Activated CD4-positive, alpha-beta T cell treated with anti-CD3 and anti-CD28 coated beads, Interleukin-2, amount 10 ng/mL, durations not matched to agents 7 days and 5 days (primary cell): ENCODE measurements at places on chromosomes 5 and 9.

GRCh38 chr9:7209016-7209715 is 451.4 kb downstream of the KDM4C start:
- no peak for DNase-seq

- no peak for DNase-seq
Observed at GRCh38 chr5:122805481-122805880, 30.6 kb downstream of the SNX2 start.

DNA sequence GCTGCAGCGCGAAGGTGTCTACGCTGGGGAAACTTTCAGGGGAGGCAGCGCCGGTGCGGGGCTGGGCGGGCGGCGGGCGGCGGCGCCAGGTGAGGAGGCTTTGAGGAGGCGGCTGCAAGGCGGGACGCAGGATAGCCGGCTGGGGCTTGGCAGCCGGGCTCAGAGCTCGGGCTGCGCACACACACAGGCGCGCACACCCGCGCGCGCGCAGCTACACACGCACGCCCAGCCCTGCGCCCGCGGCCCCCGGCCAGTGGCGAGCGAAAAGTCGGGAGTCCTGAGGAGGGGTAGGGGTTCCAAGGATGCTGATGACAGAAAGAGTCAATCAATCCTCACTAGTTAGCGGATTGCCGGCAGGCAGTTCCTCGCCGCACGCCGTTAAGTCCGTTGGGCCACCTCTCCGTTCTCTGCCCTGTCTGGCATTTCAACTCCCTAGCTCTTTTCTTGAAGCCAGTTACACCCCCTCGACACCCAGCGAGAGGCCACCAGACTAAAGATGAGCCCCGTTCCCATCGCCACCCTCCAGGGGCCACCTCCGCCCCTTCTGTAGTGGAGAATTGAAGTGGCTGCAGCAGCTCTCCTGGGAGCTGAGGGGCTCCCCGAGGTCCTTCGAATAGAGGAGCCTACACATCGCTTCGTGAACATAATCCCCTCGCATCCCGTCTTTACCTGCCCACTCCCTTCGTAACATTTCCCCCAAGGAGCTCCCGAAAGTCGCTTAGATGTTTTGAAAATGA is 1640.3 kb upstream of the C9orf72 start:
- no peak for DNase-seq

GRCh38 chr9:132150256-132150655 is 11.6 kb upstream of the NTNG2 start:
- DNase-seq = no peak

GRCh38 chr5:150618163-150618562 is 22.3 kb upstream of the SYNPO start:
- no peak for DNase-seq

DNA sequence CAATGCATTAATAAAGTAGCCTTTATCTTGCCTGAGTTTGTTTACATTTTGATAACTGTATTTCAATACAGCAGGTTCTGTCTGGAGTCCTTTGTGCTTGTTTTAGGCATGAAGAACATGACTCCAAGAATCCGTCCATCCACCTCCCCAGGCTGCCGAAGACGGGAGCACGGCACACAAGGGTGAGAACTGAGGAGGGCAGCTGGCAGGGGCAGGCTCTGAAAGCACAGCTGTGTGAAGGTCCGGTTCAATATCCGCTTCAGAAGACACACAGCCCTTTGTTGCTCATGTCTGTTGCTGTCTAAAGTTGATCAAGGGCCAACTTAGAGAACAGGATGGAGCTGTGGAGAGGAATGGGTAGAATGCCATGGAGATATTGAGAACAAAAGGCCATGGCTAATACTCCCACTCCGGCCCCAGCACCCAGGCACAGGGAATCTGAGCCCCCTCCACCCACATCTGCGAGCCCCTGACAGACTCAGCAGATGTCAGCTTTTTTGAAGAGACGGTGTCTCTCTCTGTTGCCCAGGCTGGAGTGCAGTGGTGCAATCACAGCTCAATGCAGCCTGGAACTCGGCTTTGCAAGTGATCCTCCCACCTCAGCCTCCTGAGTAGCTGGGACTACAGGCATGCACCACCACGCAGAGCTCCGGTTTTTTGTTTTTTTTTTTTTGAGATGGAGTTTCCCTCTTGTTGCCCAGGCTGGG is 58.5 kb upstream of the GNE start:
- no peak for DNase-seq

DNA sequence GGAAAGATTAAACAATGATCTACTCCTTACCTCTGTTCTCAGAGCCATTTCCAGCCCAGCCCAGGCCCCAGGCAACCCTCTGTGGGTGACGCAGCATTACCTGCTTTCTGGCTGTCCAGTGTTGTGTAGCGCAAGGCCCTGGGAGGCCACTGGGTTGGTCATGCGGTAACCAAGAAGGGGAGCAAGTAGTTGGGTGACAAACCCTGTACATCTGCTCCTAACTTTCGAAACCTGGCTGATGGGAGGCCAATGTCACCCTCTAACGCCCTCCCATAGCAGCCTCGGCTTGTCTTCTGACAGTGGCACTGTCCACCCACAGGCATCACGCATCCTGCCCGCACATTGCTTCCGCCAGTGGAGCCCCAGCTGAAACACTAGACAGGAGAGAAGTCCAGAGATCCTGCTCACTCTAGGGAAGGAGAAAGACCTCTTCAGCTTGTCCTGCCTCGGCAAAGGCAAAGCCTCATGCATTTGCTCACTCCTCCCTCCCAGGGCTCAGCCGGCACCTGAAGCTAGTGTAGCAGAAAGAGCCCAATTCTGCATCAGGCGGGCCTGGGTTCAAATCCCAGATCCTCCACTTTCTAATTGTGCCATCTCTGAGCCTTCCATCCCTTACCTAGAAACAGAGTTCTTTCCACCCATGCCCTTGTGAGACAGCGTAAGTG is 94.6 kb downstream of the ADAMTS2 start:
- no peak for DNase-seq

- DNase-seq = no peak
Observed at GRCh38 chr9:21993007-21993406, 1.2 kb downstream of the CDKN2A start.

DNA sequence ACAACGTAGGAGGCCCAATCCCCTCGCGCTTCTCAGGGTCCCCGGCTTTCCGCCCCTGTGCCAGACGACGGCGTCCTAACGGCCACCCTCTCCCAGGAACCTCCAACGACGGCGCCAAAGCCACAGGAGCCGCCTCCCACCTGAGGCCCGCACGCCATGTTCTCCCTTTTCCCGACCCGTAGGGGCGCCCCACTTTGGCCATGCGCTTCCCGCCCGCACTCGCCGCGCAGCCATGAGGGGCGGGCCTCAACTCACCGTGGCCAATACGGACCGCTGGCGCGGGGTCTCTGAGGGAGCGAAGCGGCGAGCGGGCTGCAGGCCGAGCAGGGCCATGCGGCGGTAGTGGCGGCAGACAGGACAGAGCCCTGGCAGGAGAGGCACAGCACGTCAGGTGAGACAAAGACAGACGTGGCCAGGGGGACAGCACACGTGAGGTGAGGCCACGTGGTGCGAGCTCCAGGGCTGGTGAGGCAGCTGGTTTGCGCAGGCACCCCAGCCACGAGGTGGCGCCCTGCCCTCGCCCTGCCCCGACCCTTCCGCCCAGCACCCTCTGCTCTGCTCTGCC is 1005.5 kb upstream of the PTPRD start:
- no peak for DNase-seq

DNA sequence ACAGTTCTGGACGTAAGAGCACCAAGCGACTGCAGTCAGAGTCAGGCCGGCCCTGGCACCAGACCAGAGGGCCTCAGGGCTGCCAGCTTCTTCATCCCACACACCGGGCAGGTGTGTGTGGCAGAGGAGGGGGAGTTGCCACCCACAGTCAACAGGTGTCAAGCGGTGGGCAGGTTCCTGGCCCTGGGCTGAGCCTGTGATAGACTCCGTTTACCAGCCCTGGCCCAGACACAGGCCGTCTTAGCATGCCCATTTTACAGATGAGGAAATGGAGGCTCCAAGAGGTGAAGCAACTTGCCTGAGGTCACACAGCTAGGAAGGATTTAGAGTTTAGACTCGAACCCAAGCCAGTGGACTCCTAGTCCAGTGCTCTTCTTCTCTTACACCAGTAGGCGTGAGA is 71.8 kb downstream of the HMCN2 start:
- no peak for DNase-seq

- no peak for DNase-seq
Observed at GRCh38 chr5:33649549-33650482, 209.1 kb downstream of the TARS1 start.

DNA sequence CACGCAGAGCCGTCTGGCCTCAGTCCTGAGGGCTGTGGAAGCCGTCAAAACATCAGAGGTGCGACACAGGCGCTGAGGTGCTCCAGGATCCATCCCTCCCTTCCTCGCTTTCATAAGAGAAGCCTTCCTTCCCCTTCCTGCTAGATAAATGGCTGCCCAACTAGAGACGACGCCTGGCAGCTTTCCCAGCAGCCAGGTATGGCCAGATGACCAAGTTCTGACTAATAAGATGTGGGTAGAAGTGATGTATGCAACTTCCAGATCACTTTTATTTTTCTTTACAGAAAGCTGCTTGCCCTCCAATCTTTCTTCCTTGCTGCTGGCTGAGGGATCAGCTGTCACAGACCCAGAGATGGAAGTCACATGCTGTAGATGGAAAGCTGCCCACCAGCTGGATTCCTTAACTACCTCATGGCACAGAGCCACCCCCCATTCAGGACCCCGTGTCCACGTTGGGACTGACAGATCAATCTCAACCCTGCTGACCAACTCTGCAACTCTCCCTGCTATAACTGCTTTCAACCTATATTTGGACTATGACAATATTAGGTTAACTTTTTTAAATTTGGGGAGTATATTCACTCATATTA is 8.8 kb downstream of the MAPK9 start:
- no peak for DNase-seq

DNA sequence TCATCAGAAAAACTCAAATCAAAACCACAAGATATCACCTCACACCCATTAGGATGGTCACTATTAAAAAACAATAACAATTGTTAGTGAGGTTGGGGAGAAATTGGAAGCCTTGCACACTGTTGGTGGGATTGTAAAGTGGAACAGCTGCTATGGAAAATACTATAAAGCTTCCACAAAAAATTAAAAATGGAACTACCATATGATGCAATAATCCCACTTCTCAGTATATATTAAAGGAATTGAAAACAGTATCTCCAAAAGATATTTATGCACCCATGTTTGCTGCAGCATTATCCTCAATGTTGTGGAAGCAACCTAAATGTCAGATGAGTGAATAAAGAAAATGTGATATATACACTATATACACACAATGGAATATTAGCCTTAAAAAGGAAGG is 14.5 kb upstream of the ADRA1B start:
- DNase-seq = no peak

DNA sequence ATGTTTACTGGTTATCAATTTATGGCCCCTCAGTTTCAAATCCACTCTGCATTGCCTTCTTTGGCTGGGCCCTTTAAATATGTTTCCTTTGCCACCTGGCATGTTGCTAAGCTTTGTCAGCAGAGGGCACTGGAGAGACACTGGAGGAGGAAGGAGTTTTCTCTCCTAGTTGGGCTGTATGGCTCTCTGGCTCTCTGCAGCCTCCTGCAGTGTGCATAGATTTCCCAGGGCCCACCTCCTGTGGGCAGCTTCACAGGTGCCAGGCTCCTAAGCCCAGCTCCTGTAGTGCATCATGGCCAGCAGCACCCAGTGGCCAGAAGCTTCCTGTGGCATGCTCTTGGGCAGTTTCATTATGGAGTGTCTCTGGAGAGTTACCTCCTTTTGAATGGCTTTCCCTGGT is 23.3 kb downstream of the CAVIN4 start:
- DNase-seq = peak; percentile 67
